ENCODE measurements at places on chromosomes 2 and 18.

DNA sequence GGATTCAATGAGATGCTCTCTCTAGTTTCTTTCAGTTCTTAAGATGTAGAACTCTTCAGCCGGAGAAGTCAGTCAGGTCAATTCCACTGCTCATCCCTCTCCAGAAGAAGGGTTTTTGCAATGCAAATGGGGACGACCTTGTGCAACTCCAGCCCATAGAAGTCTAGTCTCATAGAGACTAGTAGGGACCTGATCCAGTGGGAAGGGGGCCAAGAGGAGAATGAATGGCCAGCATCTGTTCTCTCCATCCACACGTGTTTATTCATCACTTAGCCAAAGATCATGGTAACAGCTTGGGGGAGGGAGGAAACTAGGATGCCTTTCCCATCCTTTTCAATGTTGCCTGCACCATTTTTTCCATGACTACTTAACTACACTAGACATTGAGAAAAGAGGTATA is 120.2 kb downstream of the LAMA3 start:
- no peak for DNase-seq

GRCh38 chr2:101149241-101150192 is 1.7 kb downstream of the TBC1D8 start:
- no peak for DNase-seq

- DNase-seq, result no peak
These were observed 68.6 kb downstream of the CCDC138 start for GRCh38 chr2:108855194-108855593.

GRCh38 chr2:230944757-230945372 is 19.8 kb upstream of the GPR55 start:
- no peak for DNase-seq

DNA sequence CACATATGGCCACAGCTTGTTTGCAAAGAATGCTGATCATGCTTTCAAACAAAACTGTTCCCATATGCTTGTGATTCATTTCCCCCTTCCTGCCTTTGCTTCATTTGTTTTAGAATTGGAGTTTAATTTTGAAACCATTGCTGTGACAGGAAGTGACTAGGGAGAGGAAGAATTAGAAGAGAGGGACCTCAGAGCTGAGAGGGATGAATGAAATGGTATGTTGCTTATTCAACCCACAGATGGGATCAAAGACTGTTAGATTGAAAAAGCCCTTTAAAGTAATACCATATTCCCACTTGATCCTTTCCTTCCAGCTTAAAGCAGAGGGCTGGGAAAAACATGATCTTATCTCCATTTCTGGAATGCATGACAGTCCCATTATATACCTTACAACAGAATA is 106.2 kb upstream of the RNF152 start:
- no peak for DNase-seq

DNA sequence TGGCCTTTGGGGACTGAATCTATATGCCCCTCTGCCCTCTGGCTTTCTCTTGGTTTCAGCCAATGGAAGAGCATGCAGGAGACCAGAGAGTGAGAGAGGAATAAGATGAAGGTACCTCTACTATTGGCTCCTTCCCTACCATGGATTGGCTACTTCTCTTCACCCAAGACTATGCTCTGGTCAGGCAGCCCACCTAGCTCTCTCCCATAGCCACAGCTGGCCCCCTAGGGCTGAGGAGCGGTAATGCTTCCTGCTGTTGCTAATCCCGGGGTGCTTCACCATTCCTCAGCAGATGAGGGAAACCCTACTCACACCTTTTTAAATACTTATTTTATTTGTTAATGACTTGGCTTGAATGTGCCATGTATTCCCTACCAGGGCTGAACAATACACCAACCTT is 142.4 kb downstream of the MREG start:
- DNase-seq, result no peak

DNA sequence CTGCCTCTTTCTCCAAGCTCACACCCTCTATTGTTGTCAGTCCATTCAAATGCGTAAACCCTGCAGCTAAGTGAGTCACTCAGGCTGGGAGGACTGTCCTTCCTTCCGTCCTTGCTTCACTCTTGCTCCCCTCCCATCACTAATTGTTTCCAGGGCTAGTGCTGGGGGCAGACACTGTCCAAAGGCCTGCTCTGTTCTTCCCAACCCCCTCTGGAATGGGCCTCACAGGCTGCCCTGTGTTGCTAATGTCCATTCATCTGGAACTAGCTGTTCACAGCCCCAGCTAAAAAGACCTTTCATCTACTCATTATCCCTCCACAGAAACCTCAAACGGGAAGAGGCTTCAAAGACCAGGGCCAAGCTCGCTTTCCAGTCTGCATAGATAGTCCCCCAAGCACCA is 31.9 kb upstream of the NRP2 start:
- DNase-seq, result no peak

DNA sequence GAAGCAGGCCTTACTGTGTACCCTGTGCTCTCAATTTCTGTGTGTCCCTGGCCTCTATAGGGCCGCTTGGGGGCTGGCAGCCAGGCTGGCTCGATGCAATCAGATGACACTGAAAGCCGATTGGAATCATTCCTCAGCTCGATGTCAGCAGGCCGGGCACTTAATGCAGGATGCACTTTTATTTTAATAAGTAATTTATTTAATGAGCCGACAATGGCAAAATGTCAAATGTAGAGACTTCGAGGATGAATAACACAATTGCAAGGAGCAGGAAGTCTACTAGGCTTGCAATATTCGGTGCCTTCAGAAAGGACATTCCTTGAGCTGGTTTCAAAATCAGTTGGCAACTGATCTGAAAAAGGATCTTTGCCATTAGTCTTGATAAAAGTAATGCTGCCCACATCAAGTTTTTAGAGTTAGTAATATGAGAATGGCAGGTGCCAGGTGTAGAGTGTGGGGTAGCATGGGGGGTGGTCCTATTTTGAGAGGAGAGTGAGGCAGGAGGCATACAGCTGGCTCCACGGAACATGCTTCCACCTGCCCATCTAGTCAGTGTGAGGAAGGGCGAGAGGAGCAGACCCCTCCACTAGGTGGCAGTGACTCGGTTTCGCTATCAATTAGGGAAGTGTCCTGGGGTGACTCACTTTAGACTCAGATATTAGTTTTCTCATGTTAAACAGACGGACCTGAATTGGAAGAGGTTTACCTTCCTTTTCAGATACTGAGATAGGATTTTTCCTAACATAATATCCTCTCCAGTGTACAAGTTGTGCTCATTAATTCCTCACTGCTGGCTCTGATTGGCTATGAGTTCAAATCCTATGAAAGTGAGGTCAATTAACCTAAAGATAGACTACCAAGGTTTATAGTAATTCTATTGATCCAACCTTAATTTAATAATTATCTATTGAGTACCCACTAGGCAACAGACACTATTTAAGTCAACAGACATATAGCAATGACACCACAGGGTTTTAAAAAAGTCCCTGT is 80.9 kb downstream of the NABP1 start:
- DNase-seq, result peak; percentile 55

DNA sequence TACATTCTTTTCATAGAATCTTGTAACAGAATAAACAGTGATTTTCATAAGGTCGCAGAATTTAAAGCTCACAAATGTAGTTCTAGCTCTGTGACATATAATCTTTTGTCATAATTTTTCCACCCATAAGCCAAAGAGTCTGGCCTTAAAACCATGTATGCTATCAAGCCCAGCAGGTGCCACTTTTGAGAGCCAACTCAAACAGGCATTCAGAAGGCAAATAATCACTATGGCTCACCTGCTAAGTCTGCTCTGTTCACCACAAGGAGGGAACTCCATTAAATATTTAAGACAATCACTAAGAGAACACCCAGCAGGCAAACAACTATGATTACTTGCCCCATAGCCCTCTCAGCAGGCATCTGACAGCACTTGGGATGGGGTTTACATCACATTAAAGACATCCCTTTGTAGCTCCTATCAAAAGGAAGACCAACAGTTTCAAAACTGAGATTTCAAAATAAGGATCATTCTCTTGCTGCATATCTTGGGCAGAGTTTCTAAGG is 241.6 kb downstream of the PDE11A start:
- DNase-seq, result no peak

GRCh38 chr2:54396798-54397197 is 59.3 kb upstream of the SPTBN1 start:
- no peak for DNase-seq

DNA sequence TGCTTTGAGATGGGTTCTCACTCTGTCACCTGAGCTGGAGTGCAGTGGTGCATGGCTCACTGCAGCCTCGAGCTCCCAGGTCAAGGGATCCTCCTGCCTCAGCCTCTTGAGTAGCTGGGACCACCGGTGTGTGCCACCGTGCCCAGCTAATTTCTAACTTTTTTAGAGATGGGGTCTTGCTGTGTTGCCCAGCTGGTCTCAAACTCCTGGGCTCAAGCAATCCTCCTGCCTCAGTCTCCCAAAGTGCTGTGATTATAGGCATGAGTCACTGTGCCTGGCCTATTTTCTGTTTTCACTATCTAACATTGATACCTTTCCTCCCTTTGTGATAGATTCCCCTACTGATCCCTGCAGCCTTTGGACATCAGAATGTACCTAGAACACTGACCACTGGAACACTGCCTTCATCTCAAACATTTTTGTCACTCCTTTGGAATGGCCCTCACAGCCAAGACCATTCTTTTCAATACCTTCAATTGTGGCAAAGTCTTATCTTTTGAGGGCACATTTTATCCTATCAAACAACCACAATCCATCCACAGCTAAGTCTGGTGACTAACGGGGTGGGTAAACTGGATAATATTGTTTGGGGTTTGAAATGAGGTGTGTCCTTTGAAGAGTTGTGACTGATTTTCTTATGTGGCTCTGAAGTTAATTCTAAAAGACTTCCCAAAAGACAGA is 43.7 kb downstream of the EPAS1 start:
- DNase-seq, result no peak
